ENCODE measurements at places on chromosomes 3 and 15.

- DNase-seq = no peak
Observed at GRCh38 chr3:12938258-12938711, 96.9 kb upstream of the RPL32 start.

DNA sequence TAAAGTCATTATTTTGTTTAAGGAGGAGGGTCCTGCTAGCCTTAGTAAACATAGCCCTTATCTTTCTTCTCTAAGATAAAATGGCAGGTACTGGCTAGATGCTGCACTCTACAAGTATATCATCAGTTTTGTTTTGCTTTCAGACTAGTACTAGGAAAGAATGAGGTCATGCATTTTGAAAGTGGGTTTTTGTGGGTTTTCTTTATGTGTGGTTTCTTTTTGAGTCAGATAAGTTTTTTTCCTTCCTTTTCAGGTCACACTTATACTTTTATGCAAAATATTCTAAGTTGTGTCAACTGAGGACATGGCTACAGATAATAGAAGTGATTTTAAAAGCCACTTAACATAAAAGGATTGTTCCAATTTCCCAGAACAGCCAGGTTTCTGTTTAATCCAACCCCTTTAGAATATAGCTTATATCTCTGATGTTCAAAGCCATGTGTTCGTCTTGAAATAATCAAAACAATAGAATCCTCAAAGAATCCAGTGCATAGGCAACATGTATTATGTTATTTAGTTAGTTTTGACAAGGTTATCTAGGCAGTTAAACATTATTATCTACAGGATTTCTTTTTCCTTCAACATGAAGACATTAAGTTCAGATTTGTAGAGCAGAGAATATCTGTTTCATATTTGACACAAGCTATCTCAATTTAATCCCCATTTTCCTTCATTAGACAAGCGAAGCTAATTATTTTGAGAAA is 406.2 kb downstream of the RBMS3 start:
- no peak for DNase-seq

GRCh38 chr3:138328341-138328740 is 1.3 kb downstream of the NME9 start:
- DNase-seq = no peak

- no peak for DNase-seq
Observed at GRCh38 chr3:139222100-139222657, 121.6 kb upstream of the MRPS22 start.

DNA sequence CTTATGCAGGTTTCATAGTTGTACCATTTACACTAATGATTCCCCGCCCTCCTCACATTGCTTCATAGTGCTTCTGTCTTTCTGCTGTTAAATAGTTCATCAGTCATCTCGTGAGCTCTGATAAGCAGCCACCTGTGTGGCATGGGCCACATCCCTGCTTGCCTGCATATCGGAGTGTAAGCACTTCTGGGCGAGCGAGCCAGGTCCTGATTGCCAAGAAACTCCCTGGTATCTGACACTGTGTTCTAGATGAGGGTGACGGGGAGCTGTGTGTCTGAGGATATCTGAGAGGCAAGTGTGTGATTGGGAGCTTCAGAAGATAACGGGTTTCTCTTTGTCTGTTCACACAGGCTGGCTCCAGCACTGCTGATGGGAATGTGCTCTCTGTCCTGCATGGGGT is 130.6 kb downstream of the LRIG1 start:
- no peak for DNase-seq

- DNase-seq = no peak
Observed at GRCh38 chr3:141955175-141955574, 78.7 kb downstream of the ATP1B3 start.

- DNase-seq = no peak
Observed at GRCh38 chr3:42148086-42148848, 57.1 kb downstream of the TRAK1 start.

DNA sequence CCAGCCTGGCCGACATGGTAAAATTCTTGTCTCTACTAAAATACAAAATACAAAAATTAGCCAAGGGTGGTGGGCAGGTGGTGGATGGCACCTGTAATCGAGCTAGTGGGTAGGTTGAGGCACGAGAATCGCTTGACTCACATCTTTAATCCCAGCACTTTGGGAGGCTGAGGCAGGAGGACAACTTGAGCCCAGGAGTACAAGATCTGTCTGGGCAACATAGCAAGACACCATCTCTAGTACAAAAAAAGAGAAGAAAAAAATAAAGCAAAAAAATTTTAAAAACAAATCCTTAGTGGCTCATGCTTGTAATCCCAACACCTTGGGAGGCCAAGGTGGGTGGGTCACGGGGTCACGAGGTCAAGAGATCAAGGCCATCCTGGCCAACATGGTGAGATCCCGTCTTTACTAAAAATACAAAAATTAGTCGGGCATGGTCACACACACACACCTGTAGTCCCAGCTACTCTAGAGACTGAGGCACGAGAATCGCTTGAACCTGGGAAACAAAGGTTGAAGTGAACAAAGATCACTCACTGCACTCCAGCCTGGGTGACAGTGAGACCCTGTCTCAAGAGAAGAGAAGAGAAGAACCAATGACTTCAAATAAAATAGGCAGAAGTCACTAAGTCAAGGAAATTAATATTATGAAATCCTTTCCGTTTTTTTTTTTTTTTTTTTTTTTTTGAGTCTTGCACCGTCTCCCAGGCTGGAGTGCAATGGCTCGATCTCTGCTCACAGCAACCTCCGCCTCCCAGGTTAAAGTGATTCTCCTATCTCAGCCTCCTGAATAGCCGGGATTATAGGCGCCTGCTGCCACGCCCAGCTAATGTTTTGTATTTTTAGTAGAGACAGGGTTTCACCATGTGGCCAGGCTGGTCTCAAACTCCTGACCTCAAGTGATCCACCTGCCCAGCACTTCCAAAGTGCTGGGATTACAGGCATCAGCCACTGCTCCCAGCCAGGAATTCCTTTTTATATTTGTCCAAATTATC is 4.9 kb downstream of the RHOA start:
- DNase-seq = no peak

GRCh38 chr3:181530584-181530983 is 181.1 kb upstream of the SOX2 start:
- no peak for DNase-seq

DNA sequence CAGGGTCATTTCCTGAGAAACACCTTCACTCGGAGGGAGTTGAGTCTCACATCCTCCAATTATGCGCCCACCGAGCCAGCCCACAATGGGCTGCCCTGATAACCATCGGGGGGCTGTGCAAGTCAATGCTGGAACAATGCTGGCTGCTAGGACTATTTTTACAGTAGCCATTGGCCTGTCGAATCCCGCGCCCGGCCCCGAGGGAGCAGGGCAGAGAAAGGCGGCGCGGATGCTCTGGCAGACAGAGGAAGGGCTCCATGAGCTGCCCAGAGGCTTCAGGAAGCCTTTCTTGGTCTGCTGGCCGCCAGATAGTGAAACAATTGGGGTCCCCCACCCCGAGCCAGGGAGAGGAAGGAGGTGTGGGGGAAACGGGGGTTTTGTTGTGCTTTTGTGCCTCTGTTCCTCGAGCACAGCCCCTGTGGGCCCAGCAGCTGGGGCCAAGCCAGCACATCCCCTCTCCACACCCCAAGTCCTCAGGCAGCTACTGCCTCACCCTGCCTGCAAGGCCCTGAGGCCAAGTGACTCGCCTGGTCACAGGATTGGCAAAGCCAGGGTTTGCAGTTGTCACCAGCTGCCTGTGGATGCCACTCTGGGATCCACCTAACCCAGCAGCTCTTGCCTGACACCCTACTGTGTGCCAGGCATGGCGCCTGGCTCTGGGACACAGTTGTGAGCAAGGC is 39.0 kb downstream of the SLC6A6 start:
- no peak for DNase-seq
